ENCODE measurements at places on chromosomes 1 and 21. TPM values are rescaled to one million over a fixed set of nuclear protein-coding genes. Genes with fewer than 3 reads are reported as not detected.

DNA sequence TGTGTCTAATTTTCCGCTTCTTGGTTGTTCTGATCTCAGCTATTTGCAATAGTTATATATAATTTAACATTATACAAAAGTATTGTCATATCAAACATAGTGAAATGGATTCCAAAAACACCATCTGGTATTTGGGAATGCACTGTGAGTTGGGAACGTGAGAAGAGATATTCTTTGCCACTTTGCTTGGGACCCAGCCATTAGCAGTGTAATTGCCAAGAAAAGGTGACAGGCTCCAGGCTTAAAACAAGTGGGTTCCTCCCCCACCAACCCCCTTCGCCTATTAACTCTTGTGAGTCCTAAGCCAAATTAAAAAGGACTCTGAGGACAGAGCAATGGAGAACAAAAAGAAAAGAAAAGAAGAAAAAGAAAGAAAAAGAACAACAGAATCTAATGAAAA is 186.7 kb upstream of the NFIA start:
- H3K27me3 ChIP-seq = peaks cover 6% of the 10 kb centered on the region
- no peak for DNase-seq
- no peak overlapping the region for H3K27ac ChIP-seq

- H3K36me3 ChIP-seq = no peaks in the 10 kb centered on the region
- no peak overlapping the region for H3K4me3 ChIP-seq
- H3K4me1 ChIP-seq = no peaks in the 10 kb centered on the region
- H3K27ac ChIP-seq = no peak overlapping the region
- no peaks in the 10 kb centered on the region for H3K27me3 ChIP-seq
Observed at GRCh38 chr1:108639899-108640560, 20.9 kb downstream of the HENMT1 start.

DNA sequence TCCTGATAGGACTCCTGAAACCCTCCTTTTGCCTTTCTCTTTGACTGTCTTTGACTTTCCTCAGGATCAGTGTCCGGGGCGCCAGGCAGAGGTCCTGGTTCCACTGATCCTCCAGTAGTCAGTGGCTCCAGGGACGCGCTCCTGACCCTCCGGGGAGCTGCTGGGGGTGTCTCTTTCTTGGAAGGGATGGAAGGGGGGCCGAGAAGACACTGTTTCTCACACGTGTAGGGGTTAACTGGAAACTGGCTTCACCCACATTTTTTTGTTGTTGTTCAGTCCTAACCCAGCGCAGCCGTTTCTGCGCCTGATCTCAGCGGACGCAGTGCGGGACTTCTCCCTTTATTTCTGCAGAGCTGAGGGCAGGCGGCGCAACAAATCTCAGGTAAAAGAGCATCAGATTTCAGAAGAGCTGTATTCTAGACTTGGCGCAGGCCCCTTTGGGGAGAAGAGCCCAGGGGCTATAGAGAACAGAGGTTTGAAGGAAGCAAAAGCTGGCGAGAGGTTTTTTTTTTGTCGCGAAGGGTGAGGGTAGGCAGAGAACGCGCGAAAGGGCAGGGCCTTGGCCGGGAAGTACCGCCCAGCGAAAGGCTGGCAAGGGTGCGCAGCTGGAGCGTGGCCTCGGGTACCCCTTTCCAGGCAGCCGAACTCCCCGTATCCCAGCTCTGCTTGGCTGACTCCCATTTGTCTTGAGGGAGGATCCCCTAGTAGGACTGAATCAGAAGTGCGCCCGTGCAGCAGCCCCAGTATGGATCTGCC is 4.3 kb upstream of the LHX9 start:
- no peak overlapping the region for H3K4me3 ChIP-seq
- DNase-seq = no peak
- no peak overlapping the region for H3K27ac ChIP-seq
- no peaks in the 10 kb centered on the region for H3K36me3 ChIP-seq
- H3K4me1 ChIP-seq = peaks cover 9% of the 10 kb centered on the region

ANKRD13C gene
- total RNA-seq = 22.0 TPM

DNA sequence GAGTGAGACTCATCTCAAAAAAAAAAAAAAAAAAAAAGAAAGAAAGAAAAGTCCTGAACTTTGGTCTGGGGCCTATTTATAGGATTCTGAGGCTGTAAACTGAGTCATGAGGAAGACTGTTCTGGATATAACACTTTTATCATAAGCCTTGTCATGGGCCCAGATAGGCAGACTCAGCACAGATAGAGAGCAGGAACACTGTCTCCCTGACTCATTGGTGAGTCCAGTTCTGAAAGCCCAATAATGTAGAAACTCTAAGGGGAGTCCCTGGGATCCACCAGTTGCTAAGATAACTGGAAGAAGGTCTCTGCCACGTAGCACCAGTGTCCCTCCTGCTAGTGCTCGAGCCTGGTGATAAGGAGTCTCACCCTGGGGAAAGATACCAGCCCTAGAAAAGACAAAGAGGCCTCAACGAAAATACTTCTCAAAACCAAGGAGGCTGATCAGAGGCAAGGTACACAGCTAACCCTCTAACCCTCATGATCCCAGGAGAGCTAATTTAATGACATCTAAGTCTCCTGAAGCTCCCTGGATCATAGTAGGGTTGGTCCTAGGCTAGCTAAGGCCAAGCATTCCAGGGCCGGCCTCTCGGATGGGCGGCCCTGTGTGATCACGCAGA is 43.5 kb downstream of the LPAR3 start:
- no peak overlapping the region for H3K27ac ChIP-seq
- H3K36me3 ChIP-seq = no peaks in the 10 kb centered on the region
- DNase-seq = no peak
